Ureter (tissue), 1 donor: ENCODE measurements at places on chromosomes 3 and 15. TPM values are rescaled to one million over a fixed set of nuclear protein-coding genes. Genes with fewer than 3 reads are reported as not detected.

Gene LTF
- total RNA-seq = 1.5 TPM

Gene CHRFAM7A
- total RNA-seq = 2.7 TPM

Gene UBAP1L
- 9.4 TPM for total RNA-seq

Gene C3orf62
- 8.9 TPM for total RNA-seq

Gene LRRC34
- total RNA-seq = 4.5 TPM

Gene FMN1
- 16.1 TPM for total RNA-seq

Gene LSAMP
- 7.3 TPM for total RNA-seq

Gene WDR93
- 0.68 TPM for total RNA-seq

Gene AP2M1
- 243 TPM for total RNA-seq

Gene FBXL2
- total RNA-seq = 17.8 TPM

Gene TMEM212
- not detected for total RNA-seq

Gene HRH1
- total RNA-seq = 10.5 TPM

Gene ZPLD1
- 0.10 TPM for total RNA-seq

Gene IL12A
- 1.1 TPM for total RNA-seq

Gene CYP8B1
- not detected for total RNA-seq

Gene LRTM1
- total RNA-seq = not detected

Gene DNAJA4
- 78.0 TPM for total RNA-seq

Gene COMMD2
- total RNA-seq = 31.9 TPM

Gene THOC7
- total RNA-seq = 69.0 TPM

Gene PGBD4
- 1.5 TPM for total RNA-seq

Gene SLC28A1
- total RNA-seq = not detected

Gene FEZF2
- total RNA-seq = not detected

Gene DVL3
- total RNA-seq = 61.1 TPM

Gene PPP1R14D
- total RNA-seq = not detected

Gene BOC
- 79.6 TPM for total RNA-seq

Gene SLC15A2
- total RNA-seq = 39.2 TPM

Gene ATP13A3
- total RNA-seq = 68.5 TPM

Gene OXNAD1
- 22.3 TPM for total RNA-seq

Gene CDAN1
- total RNA-seq = 13.3 TPM

Gene MCF2L2
- total RNA-seq = 3.0 TPM

Gene GCSAM
- total RNA-seq = 0.49 TPM

Gene ESYT3
- total RNA-seq = 0.94 TPM

Gene DPPA2
- not detected for total RNA-seq

Gene GOLIM4
- 21.8 TPM for total RNA-seq

Gene RHO
- total RNA-seq = not detected

Gene ALPK3
- 9.7 TPM for total RNA-seq

Gene SHC4
- 0.55 TPM for total RNA-seq

Gene RBPMS2
- 16.9 TPM for total RNA-seq

Gene CTXN2
- not detected for total RNA-seq

Gene FOXB1
- total RNA-seq = not detected

Gene CLDN18
- not detected for total RNA-seq

Gene C3orf85
- total RNA-seq = not detected

Gene CMTM8
- total RNA-seq = 5.7 TPM

Gene INSYN1
- total RNA-seq = 8.1 TPM

Gene HGD
- 0.36 TPM for total RNA-seq

Gene EPHB3
- 4.9 TPM for total RNA-seq
